Fibroblast of skin of left biceps (primary cell): ENCODE measurements at places on chromosomes 6 and 20.

GRCh38 chr6:11700118-11700718, 78.4 kb downstream of the ADTRP start:
- DNase-seq: no peak

GRCh38 chr20:46145713-46146112, 27.6 kb downstream of the CD40 start:
- no peak for DNase-seq

DNA sequence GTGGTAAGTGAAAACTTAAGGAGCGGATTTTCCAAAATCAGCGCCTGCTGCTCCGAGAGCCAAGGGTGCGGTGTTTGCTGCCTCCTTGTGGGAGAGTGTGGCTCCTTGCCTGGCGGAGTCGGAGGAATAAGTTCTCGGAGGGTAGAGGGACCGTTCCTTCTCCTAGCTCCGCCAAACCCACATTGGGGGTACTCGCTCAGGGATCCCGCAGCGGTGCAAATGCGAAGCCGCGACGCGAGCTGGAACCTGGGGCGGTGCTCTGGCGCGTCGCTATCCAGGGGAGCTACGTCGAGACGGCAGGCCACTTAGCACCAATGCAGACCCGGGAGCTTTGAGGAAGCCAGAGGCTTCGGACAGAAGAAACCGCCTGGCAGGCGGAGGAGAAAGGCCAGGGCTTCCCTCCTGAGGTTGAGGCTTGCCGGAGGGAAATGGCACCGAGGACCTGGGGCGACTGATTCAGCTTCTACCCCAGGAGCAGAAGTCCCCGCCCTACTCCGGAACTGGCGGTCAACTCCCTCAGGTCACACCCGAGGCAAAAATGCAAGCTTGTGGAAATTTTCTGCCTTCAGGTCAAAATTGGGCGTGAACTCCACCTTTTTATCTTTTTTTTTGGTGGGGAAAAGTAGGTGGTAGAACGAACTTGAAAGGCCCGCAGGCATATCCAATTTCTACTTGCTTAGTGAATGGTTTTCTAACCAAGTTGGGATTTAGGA, 5.7 kb upstream of the DDX43 start:
- peak; percentile 12 for DNase-seq

- DNase-seq: no peak
Measured at GRCh38 chr20:46367967-46368901, 38.2 kb downstream of the ELMO2 start.

- DNase-seq: no peak
Measured at GRCh38 chr6:36783603-36784375, 55.5 kb downstream of the CPNE5 start.

DNA sequence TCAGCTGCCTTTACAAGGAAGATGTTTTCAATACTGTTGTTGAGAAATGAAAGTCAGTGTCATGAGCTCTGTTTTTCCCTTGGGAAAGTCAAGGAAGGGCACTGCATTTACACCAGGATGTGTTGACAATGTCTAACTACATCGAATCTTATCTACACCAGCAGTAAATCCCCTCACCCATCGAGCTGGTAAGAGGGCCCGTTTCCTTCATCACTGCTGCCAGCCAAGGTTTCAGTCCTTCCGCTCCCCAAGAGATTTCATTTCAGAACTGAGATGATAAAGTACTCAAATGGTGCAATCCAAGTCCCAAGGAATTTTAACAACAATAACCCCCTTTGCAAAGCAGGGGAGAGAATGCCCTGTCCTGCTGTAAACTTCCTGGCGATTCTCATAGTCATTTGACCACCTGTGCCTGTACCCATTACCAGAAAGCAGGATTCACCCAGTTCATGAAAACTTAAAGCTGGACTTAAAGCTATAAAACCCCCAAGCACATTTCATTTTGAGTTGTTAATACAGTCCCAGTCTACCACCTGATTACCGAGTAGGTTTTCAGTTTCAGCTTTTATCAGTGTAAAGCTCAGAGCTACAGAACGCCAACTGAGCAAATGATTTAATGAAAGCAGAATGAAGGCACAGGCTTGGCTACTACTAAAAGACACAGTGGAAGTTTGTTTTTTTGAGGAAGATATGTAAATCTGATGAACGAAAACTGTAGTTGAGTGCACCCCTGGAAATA, 122.5 kb upstream of the TAB2 start:
- DNase-seq: no peak

- no peak for DNase-seq
Measured at GRCh38 chr20:58693226-58694006, 816 bp downstream of the NPEPL1 start.

GRCh38 chr6:353642-354614, 37.6 kb upstream of the IRF4 start:
- no peak for DNase-seq

DNA sequence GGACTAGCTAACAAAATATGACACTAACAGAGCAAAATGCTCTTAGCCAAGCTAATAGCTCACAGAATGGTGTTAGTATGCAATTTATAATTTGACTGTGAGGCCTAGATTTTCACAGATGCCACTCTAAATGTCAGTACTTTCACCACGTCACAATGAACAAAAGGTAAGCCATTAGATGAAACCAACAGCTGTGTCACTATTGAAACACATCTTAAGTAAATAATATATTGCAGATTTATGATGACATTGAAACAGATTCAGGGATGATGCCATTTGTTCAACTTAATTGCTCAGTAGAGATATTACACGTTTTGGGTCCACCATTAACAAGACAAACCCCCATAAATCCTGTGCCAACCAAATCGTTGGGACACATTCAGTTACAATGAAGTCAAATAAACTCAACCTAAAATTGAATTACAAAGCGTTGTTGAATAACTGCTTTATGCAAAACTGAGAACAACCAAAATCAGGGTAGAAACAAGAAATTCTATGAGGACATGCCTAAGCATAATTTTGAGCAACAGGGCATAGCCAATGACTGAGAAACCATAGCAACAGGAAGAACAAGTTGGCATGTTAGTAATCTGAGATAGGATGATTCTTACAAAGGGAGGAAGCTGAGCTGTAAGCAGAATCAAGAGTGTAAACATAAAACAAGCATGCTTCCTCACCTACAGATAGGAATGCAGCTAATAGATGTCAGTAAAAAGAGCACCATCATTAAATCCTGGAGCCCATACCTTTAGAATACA, 85.6 kb upstream of the KHDRBS2 start:
- no peak for DNase-seq

DNA sequence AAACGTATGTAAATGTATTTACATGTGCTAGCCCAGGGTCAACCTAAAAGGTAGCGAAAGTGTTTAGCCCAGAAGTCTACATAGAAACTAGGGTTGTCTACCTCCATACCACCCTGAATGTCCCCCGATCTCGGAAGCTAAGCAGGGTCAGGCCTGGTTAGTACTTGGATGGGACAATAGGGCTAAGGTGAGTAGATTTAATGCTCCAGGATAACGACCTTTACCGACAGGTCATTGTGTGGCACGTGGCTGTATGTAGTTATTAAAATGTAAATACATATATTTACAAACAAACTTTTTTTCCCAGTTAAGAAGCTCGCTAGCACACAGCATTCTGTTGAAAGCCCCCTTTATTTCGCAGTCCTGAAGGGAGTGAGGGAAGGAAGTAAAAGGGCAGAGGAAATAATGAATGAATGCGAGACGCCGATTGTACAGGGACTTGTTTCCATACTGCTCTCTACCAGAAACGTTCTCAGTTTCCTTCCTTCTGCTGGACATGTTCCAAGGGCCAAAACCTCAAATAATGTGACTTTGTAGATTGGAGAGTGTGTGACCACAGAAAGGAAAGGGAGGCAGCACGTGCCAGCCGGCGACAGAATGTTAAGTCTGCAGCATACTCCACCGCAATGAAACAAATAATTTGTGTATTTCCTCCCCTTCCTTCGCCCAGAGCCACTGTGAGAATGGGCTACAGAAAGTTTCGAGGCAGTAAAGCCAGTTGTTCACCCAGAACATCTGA, 612 bp downstream of the ADAT2 start:
- no peak for DNase-seq

- no peak for DNase-seq
Measured at GRCh38 chr6:169252505-169253189, 999 bp downstream of the THBS2 start.

DNA sequence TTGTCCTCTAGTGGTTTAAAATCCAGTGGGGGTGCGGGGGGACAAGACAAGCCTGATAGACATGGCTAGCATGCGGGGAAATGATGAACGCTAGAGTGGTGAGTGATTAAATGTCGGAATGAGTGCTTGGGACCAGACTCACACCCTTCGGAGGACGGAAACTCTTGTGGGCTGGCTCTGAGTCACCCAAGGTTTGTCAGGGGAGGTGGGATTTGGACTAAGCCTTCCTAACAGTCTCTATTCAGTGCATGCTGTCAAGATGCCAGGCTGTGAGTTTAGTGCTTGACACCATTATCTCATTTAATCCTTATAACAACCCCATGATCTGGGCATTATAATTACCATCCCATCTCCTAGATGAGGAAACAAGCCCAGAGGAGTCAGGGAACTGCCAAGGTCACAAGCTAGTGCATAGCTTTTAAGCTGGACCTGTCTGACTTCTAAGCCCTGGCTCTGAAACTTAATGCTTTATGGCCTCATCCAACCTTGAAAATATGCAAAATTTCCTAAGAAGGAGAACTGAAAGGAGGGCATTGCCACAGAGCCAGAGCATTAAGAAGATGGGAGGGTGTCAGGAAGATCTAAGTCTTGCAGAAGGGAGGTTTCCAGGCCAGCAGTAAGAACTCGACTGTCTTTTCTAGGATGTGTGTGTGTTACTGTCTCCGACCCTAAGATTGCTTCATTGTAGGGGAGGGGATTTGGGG, 168.7 kb upstream of the LRFN2 start:
- DNase-seq: no peak

- DNase-seq: no peak
Measured at GRCh38 chr20:50439539-50440453, 70.4 kb upstream of the PTPN1 start.

GRCh38 chr6:6479785-6480184, 108.7 kb upstream of the LY86 start:
- no peak for DNase-seq

GRCh38 chr20:49356676-49357075, 78.8 kb upstream of the ZNFX1 start:
- no peak for DNase-seq

DNA sequence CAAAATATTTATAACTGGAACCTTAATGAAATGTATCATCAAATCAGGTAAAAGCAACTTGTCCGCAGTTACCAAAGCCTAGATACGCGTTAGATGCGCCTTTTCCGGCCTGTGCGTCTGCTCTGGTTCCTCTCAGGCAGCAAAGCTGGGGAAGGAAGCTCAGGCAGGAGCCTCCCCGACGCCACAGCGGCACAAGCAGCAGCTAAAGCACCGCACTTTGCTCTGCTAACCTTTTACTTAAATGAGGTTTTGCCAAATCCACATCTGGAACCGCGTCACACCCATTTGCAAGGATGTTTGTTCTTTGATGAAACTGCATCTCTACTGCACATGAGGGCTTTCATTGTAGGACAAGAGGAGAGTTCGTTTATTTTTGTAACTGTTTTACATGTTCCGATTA, 36.8 kb downstream of the THBS2 start:
- DNase-seq: no peak

- DNase-seq: no peak
Measured at GRCh38 chr6:84204011-84204410, 23.4 kb downstream of the CEP162 start.

DNA sequence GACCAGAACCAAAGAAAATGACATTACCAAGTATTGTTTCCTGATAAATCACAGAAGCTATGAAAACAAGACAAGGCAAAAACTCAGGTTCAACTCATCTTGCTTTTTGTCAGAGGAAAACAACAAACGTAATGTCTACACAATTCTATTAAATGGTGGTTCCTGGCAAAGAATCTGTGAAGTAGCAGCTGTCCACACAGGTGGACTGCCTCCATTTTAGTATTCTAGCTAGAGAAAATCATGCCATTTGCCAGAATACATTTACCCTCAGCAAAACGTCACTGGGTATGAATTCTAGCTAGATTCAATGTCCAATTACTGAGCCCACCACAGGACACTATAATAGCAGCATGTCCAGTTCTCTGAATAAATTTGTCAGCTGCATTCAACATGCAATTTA, 125.4 kb downstream of the ADGRB3 start:
- no peak for DNase-seq

GRCh38 chr20:10856237-10857015, 182.6 kb upstream of the JAG1 start:
- no peak for DNase-seq

DNA sequence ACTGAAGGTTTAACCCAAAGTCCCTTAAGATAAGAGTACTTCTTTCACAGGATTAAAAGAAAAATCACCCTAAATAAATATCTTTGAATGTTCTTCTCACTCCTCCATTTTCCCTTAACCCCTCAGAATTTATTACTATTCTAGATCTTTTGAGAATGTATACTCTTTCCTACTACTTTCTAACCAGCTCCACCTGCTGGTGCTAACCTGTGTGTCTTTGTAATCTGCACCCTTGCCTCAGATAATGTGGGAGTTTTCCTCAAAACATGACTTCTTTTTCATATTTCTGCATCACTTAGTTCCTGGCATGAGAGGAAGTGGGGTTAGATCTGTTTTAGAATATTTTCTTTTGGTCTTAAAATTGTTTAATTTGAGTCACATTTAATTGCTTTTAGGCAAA, 394.2 kb downstream of the BMP2 start:
- DNase-seq: no peak

DNA sequence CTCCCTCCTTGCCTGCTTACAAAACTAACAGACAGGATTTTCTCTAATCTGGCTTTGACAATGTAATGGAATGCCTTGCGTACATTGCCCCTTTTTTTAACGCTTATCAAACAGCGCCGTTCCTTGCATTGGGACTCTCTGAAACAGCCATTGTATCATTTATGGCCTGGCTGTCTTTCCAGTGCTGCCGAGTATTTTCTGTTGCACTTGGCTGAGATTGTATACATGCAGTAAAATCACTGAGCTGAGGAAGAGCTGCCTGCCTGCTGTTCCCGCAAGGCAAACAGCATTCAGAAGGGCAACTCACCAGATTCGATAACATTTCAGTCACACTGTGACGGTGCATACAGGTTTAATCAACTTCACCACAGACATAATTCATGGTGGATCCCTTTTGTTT, 106.0 kb downstream of the SH3BGRL2 start:
- no peak for DNase-seq

DNA sequence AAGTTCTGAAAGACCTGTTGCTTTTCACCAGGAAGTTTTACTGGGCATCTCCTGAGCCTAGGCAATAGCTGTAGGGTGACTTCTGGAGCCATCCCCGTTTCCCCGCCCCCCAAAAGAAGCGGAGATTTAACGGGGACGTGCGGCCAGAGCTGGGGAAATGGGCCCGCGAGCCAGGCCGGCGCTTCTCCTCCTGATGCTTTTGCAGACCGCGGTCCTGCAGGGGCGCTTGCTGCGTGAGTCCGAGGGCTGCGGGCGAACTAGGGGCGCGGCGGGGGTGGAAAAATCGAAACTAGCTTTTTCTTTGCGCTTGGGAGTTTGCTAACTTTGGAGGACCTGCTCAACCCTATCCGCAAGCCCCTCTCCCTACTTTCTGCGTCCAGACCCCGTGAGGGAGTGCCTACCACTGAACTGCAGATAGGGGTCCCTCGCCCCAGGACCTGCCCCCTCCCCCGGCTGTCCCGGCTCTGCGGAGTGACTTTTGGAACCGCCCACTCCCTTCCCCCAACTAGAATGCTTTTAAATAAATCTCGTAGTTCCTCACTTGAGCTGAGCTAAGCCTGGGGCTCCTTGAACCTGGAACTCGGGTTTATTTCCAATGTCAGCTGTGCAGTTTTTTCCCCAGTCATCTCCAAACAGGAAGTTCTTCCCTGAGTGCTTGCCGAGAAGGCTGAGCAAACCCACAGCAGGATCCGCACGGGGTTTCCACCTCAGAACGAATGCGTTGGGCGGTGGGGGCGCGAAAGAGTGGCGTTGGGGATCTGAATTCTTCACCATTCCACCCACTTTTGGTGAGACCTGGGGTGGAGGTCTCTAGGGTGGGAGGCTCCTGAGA, at the start of gene HFE:
TSS of gene HFE (plus strand) at position 146 of the 832 bp plus-strand sequence. CDS start at position 158, 12 bp downstream.
- peak; percentile 15 for DNase-seq

GRCh38 chr6:157980288-157981131, 1.2 kb upstream of the SYNJ2 start:
- DNase-seq: no peak
